Spinal cord (tissue), 10 donors: ENCODE measurements at places on chromosomes 11 and 22. TPM values are rescaled to one million over a fixed set of nuclear protein-coding genes. Genes with fewer than 3 reads are reported as not detected.

The PNPLA5 gene
- 0.22 TPM for total RNA-seq

The ACCSL gene
- not detected for total RNA-seq

The PLAAT5 gene
- total RNA-seq = 4.4 TPM

The SYCE3 gene
- total RNA-seq = 0.66 TPM

The CCDC116 gene
- 0.20 TPM for total RNA-seq

The OR52N4 gene
- not detected for total RNA-seq

The UCP3 gene
- 2.5 TPM for total RNA-seq

The CENPM gene
- total RNA-seq = 5.2 TPM

The KRTAP5-9 gene
- not detected for total RNA-seq

The KRTAP5-11 gene
- not detected for total RNA-seq

The MRGPRX3 gene
- total RNA-seq = 0.50 TPM

The TSSC4 gene
- 16.4 TPM for total RNA-seq

The BDNF gene
- total RNA-seq = 3.5 TPM

The CDPF1 gene
- total RNA-seq = 7.4 TPM

The SLC15A3 gene
- total RNA-seq = 31.8 TPM

The SIDT2 gene
- total RNA-seq = 24.5 TPM

The MYOD1 gene
- total RNA-seq = not detected

The APOL5 gene
- total RNA-seq = 0.39 TPM

The AGBL2 gene
- 1.5 TPM for total RNA-seq

The CRYBB2 gene
- not detected for total RNA-seq

The TMEM109 gene
- 39.8 TPM for total RNA-seq

The SLC22A9 gene
- not detected for total RNA-seq

The OR6T1 gene
- total RNA-seq = not detected

The PDGFB gene
- total RNA-seq = 9.8 TPM

The NXPE2 gene
- total RNA-seq = 0.50 TPM

The OR51A7 gene
- total RNA-seq = not detected

The C11orf16 gene
- total RNA-seq = not detected

The HBD gene
- total RNA-seq = 0.17 TPM

The SLC17A6 gene
- total RNA-seq = 11.2 TPM

The PARVA gene
- total RNA-seq = 19.1 TPM
